Umbilical cord (tissue), 2 donors: ENCODE measurements at places on chromosomes 11 and 22. TPM values are rescaled to one million over a fixed set of nuclear protein-coding genes. Genes with fewer than 3 reads are reported as not detected.

The HBE1 gene
- total RNA-seq = 40.9 TPM

The CARD18 gene
- not detected for total RNA-seq

The RBMXL2 gene
- total RNA-seq = 1.4 TPM

The CASP12 gene
- total RNA-seq = not detected

The MYOD1 gene
- not detected for total RNA-seq

The NRIP3 gene
- total RNA-seq = 10.6 TPM

The OR5P2 gene
- not detected for total RNA-seq

The CD3D gene
- not detected for total RNA-seq

The FAR1 gene
- 54.7 TPM for total RNA-seq

The C22orf31 gene
- not detected for total RNA-seq

GRCh38 chr22:43127166-43127908, 15.9 kb downstream of the MCAT start:
- DNase-seq = no peak

DNA sequence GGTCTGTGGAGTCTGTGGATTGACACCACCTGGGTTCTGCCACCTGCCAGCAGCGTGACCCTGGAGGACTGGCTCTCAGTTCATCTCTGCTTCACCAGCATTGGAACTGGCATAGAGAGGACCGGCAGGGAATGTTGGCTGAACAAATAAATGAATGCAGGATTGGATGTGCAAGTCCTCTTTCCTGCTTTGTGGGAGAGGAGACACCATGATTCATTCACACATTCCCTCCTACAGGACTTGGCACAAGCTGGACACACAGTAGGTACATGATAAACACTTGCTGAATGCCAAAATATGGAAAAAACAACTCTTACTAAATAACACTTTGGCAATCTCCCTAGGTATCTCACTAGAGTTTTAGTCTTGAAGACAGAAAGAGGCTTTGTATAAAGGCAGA, 116.6 kb upstream of the NARS2 start:
- no peak for DNase-seq

- no peak for DNase-seq
Measured at GRCh38 chr11:27857014-27857413, 156.8 kb upstream of the BDNF start.

- DNase-seq = no peak
Measured at GRCh38 chr11:10925149-10925926, 67.5 kb upstream of the ZBED5 start.

GRCh38 chr22:20589614-20590476, 82.4 kb downstream of the MED15 start:
- no peak for DNase-seq

DNA sequence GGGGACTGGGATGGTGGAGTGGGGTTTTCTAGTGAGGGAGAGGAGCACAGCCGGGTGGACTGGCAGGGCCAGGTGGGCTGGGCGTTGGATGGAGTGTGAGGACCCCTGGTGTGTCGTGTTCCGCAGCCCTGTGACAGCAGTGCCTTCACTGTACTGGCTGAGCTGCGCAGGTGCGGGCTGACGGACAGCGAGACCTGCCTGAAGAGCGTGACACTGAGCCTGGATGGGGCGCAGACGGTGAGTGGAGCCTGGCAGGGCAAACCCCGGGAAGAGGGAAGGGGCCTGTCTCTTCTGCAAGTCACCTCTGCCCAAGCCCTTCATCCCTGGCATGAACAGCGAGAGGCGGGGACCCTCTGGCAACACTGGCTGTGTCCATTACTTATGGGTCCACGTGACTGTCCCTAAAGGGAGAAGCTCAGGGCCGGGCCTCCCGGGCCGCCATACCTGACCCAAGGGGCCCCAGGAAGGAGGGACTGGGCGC, 10.0 kb downstream of the MUC5AC start:
- DNase-seq = no peak

GRCh38 chr11:16925561-16926065, 88.6 kb downstream of the PLEKHA7 start:
- DNase-seq = peak; percentile 56

- DNase-seq = no peak
Measured at GRCh38 chr11:14270690-14271542, 88.1 kb downstream of the RRAS2 start.

GRCh38 chr22:47063071-47063509, 300.6 kb downstream of the TBC1D22A start:
- no peak for DNase-seq

GRCh38 chr11:111500481-111500880, 11.7 kb downstream of the BTG4 start:
- DNase-seq = no peak

DNA sequence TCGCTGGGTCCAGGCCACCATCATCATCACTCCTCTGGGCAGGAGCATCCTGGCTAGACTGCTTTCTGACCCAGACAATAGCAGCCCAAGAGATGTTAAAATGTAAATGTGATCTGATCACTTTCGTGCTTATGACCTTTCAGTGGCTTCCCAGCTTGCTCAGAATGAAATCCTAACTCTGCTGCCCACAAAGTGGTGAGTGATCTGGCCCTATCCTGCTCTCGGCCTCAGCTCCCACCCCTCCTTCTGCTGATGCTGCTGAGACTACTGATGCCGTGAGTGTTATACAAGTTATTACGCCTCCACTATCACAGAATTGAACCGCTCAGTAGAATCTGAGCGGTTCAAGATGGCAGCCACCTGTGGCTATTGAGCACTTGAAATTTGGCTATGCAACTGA, 26.2 kb downstream of the ELF5 start:
- no peak for DNase-seq

DNA sequence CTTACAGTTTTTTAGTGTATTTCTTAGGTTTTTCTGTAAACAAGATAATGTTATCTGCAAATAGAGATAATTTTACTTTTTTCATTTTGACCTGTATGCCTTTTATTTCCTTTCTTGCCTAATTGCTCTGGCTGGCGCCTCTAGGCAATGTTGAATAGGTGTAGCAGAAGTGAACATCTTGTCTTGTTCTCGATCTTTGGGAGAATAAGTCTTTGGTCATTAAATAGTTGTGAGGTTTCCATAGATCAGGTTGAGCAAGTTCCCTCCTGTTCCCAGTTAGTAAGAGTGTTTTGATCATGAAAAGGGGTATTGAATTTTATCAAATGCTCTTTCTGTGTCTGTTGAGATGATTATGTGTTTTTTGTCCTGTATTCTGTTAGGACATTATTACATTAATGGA, 24.0 kb downstream of the PIH1D2 start:
- no peak for DNase-seq

DNA sequence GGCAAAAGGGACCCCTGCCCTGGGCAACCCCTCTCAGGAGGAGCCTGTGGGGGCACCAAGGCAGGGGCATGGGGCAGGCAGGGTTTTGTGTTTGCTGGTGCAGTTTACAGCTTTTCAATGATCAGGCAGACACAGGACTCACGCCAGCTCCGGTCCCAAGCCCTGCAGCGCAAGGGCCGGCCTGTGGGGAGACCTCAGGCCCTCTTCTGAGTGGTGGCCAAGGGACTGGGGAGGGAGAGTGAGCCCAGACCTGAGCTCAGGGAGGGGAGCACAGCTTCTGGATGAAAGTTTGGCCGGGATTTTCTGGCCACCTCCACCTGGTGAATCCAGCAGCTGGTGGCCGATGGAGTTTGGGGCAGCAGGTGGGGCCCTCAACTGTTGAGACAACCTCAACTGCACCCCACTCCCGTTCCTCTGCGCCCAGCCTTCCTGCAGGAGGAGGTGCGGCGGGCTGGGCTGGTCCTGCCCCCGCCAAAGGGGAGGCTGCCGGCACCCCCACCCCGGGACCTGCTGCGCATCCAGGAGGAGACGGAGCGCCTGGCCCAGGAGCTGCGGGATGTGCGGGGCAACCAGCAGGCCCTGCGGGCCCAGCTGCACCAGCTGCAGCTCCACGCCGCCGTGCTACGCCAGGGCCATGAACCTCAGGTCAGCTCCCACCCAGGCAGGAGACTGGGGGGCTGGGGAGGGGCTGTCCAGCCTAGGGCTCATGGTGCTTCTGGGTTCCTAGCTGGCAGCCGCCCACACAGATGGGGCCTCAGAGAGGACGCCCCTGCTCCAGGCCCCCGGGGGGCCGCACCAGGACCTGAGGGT, 3.6 kb downstream of the TCIRG1 start:
- no peak for DNase-seq

GRCh38 chr11:2453436-2453835, 8.6 kb downstream of the KCNQ1 start:
- no peak for DNase-seq
